Natural killer cell (primary cell): ENCODE measurements at places on chromosomes 7 and 10. TPM values are rescaled to one million over a fixed set of nuclear protein-coding genes. Genes with fewer than 3 reads are reported as not detected.

LRRC4 gene
- 2.4 TPM for total RNA-seq

MYH16 gene
- total RNA-seq: not detected

GCK gene
- total RNA-seq: not detected

DNA sequence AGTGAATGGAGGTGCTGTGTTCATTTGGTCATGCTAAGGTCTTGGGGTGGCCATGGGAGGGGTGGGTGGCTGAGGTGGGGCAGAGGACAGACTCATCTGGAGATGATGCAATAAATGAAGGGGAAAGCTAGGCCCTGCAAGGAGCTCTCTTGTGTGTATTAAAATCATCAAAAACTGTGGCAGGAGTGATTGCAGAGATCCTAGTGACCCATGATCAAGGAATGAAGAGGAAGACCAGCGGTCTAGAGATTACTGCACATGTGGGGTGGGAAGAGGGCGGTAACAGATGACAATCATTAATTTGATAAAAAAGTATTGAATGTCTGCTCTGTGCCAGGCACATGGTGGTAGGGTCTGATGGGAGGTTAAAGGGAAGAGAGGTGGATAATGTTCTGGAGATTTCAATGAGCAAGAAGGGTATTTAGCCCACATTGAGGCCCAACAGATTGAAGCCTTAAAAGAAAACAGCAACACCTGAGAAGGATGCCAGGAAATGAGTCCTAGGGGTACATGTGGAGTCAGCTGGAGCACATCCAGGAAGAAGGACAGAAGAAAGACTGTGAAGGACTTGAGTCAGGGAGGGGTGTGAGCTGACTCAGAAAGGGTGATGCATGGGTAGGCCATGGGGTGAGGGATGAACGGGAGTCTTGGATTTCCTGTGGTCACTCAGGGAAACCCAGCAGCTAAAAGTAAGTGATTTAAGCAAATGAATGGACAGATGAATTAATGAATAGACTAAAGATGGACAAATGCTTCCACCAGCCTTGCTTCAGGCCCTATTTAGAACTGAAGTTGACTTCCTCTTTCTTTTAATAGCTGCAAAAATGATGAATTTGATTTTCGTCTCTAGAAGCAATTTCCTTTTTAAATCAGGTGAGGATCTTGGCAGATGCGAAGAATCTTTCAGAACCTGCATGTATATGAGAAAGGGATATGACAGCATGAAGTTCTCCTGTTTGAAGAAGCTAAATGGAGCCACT lies 83.1 kb upstream of the IGFBP3 start:
- no peak for DNase-seq

DNA sequence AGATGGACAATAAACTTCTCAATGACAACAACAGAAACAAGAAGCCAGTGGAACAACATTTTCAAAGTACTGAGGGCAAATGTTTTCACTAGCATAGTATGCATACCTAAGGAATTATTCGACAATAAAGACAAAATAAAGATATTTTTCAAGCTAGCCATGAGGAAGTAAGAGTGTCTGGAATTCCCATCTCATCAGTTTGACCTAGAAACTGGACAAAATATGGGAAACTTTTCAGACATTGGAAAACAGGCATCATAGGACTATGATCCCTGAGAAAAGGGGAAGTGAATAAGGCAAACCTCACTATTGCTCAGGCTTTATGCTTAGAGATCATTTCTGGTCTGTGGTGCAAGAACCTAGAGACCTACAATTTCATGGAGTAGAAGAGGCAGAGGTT lies 86.3 kb downstream of the OAT start:
- no peak for DNase-seq

DNA sequence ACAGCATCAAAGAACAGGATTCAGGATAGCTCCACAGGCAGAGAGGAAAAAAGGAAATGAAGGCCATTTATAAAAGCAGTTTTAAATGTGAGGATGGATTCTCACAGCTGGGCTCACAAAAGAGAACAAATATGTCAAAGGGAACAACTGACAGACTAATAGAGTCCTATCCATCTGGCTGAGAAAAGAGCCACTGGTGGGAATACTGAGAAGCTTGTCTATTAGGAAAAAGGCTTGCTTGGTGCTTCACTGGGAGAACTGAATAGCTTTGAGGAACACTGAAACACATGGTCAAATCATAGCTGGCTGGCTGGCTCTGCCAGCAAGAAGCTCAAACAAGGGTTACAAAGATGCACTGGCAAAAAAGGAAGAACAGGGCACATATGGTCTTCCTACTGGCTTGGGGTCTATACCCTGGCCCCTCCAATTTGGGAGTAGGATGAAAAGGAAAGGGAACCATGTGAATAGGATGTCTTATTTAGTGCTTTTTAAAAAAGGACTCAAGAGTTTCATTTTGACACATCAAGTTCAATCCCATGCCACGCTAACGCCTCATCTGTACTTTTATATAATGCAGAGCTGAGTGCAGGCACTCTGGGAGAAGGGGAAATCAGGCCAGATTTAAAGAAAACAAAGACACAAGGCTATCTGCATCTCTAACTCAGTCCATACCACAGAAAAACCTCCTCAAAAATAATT lies 44.8 kb upstream of the KCNIP2 start:
- DNase-seq: no peak

GRCh38 chr7:150958597-150958996 lies 19.5 kb downstream of the KCNH2 start:
- no peak for DNase-seq

- no peak for DNase-seq
These were observed 376.4 kb downstream of the NRG3 start for GRCh38 chr10:82251222-82251906.

DNA sequence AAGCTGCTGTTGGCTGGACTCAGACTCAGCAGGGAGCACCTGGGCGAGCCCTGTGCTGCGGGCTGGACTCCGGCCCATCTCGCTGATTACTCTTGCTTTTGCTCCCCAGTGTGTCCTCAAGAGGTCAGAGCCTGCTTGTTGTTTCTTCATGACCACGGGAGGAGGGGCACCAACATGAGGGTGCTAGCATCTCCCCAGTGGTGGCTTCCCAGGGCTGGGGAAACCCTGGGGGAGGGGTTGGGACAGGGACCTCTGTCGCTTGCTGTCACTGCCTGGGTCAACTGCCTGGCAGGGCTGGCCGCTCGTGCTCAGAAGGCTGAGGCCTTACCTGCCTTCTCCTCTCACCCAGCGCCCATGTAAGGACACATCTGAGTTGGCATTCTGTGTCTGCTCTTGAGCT lies 152.3 kb upstream of the SHH start:
- DNase-seq: no peak

DNA sequence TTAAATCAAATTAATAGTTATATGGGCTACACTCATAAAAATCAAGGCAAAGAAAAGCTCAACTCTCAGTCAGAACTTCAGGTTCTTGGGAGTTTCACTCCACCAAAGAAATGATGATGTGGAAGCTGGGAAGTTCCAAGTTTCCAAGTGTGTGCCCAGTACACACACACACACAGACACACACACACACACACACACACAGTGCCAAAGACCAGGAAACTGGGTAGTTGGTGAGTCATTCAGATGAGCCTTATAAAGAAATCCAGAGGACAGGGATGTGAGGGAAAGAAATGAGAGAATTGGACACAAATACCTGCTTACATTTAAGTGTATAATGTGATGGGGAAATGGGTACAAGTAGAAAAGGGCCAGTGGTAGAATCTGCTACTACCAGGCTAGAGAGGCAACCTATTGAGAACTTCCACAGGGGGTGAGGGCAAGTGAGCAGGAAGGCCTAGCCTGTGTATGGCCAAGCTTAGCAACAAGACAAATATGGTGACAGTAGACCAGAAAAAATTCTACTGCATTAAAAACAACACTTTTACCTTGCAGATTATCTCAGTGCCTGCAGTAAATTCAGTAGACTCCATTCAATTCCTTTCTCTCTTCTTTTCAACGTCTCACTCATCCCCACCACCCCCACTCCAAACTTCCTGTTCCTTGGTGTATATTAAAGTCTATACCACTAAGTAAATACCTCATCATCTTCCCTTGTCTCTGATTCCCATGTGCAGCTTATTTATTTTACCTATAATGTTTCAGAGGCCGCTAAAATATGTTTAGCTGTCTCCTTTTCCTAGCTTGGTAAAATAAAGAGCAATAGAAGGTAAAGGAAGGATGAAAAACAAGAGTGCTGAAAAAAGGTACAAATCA lies 95.0 kb downstream of the CABCOCO1 start:
- DNase-seq: no peak

DNA sequence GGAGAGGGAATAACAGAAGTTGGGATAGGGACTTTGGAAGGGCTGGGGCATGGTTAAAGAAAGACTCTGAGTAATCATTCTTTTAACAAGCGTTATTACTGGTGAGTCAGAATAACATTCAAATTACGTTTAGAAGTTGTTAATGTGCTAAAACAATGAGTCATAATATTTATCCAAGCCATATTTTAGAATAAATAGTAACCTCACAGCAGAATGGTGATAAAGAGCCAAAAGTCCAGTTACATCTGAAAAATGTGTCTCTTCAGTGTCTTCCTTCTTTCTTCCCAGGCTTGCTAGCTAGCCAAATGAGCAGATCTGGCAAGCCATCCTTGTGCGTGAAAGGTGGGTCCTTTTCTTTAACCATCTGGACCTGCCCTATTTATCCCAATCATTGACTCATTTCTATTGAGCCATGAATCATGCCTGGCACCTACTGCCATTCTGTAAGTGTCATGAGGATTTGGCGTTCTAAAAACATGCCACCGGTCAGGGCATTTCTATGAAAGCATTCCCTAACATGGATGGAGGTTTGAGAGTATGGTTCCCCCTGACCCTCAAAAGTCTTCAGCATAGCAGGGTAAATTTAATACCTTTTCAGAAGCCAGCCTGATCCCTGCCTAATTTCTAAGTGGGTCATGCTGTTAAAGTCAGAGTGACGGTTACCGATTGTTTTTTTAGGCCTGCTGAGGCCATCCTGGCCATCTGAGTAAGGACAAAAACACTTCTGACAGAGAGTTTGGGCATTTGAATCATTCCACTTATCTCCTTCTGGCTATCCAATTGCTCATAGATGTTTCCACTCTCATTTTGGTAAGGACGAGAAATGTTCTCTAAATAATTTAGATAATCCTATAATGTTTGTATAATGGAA lies 26.9 kb downstream of the MYPN start:
- DNase-seq: no peak

- DNase-seq: peak; percentile 33
These were observed 98.8 kb downstream of the CACNB2 start for GRCh38 chr10:18238870-18239485.

DNA sequence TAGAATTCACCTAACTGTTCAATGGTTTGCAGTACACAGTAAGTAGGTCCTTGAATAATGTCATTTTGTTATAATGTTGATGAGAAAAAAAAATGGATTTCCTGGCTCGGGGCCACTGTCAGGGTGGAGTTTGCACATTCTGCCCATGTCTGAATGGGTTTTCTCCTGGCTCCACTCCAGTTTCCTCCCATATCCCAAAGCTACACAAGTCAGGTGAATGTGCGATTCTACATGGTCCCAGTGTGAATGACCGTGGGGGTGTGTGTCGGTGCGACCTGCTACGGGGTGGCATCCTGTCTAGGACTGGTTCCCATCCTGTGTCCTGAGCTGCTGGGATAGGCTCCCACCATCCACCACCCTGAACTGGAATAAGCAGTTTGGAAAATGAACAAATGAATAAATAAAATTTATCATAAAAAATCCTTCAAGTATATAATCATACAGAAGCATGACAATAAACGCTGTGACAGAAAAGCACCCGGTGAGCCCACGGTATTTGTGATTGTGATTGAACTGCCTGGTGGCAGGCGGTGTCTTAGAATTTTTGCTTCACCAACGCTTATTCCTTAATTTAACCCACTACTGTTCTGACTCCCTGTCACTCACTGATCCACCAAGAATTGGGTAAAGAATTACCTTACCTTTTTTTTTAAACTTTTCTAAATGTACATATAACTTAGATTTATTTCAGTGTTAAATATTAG lies 114.1 kb downstream of the ICA1 start:
- DNase-seq: no peak

- DNase-seq: peak; percentile 68
These were observed 16.3 kb upstream of the ORAI2 start for GRCh38 chr7:102417105-102417504.

DNA sequence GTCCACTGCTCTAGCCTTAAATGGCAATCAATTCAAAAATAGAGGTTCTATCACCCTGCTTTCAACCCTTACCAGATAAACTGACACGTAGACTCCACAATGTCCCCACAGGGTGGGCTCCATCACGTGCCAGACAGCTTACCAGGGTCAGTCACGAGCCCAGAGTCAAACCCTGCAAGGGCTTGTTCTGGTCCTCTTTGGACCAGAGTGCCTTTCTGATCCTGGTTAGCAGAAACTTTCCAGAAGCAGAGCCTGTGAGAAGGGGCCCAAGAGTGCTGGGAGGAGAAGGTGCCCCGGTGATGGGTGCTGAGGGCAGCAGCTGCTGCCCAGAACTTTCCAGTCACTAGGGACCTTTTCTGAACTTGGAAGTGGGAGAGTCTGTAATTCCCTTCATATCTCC lies 354 bp upstream of the GIMAP5 start:
- no peak for DNase-seq

DNA sequence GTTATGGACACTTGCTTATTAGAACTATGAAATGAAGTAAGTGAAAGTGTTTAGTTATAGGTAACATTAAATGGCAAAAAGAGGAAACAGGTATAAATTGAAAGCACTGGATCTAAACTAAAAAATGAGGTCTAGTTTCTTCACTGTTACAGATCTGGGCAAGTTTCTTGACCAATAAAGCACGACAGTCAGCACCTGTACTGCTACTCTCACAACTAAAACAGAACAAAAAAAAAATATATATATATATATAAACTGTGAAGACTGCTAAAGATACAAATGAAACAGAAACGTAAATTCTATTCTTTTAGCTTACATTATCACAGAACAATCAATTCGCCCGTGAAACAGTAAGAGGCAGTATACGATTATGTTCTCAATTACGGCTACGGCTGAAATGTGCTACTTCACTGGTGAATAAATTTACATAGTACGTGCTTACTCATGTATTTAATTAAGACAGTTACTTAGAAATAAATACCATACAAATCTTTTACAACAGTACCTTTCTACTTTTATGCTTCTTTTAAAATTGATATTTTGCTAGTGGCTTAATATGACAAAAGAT lies 4.2 kb downstream of the AHR start:
- peak; percentile 63 for DNase-seq

GRCh38 chr7:152145853-152146466 lies 120.5 kb downstream of the GALNT11 start:
- no peak for DNase-seq

DNA sequence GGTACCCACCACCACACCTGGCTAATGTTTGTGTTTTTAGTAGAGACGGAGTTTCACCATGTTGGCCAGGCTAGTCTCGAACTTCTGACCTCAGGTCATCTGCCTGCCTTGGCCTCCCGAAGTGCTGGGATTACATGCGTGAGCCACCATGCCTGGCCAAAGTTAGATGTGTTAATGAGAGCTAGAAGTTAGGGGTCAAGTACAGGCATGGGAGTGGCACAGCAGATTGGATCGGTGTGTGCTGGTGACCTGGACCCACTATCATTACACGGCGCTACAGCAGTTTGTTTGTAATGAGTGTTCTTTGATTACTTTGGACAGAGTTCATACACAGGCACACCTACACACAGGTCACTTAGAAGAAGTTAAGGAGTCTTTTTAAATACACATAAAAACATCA lies 36.7 kb downstream of the DNAJB6 start:
- no peak for DNase-seq

GRCh38 chr10:4671451-4672145 lies 154.4 kb upstream of the AKR1E2 start:
- DNase-seq: no peak

GRCh38 chr10:11746883-11747539 lies 4.8 kb downstream of the ECHDC3 start:
- DNase-seq: no peak

GRCh38 chr7:135188298-135188984 lies 17.9 kb upstream of the CYREN start:
- no peak for DNase-seq
